ENCODE measurements at places on chromosomes 1 and 21. TPM values are rescaled to one million over a fixed set of nuclear protein-coding genes. Genes with fewer than 3 reads are reported as not detected.

G0S2 gene
- total RNA-seq: 1.0 TPM

- DNase-seq: no peak
Measured at GRCh38 chr1:194347200-194347599, 1160.8 kb upstream of the B3GALT2 start.

- DNase-seq: peak; percentile 7
Measured at GRCh38 chr1:208280681-208281450, 36.7 kb upstream of the PLXNA2 start.

- no peak for DNase-seq
Measured at GRCh38 chr1:174008979-174009378, 13.2 kb downstream of the RC3H1 start.

Measured in LHCN-M2 (cell line).